ENCODE measurements at places on chromosomes 16 and 17.

GRCh38 chr17:57582881-57583756, 162.0 kb downstream of the CCDC182 start:
- no peak for DNase-seq

GRCh38 chr17:77437017-77437416, 296.2 kb downstream of the SEC14L1 start:
- DNase-seq = peak; percentile 81

GRCh38 chr17:78130437-78131101, at the start of gene TMC8:
Gene TMC8, plus strand, starts transcription at chr17:78130771. Its CDS starts 818 bp downstream, at chr17:78131589.
- DNase-seq = peak; percentile 60

- no peak for DNase-seq
These were observed 246.0 kb downstream of the HAPSTR1 start for GRCh38 chr16:9337308-9338032.

DNA sequence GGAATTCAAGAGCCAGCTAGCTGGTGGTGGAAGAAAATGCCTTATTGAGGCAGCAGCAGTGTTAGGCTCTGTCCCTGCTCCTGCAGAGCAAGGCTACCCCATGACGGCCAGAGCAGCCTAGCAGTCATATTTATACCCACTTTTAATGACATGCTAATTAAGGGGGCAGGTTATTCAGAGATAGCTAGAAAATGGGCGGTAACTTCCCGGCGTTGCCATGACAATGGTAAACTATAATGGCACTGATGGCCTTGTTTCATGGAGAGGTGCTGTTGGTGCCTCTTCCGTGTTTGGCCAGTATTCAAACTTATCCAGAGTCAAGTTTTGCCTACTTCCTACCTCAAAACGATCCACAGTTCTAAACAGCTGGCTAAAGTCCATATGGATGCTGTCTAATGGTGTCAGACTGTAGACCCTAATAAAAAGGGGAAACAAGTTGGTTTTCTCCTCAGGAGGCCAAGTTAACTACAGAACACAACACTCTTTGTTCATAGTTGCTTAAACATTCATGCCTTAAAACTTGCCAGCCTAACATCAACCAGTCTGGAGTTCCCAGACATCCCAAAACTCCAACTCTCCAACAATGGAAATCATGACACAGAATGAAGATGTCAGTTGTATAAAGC, 3.7 kb upstream of the SCNN1B start:
- no peak for DNase-seq

- DNase-seq = no peak
These were observed 1.1 kb downstream of the KATNB1 start for GRCh38 chr16:57736419-57737351.

DNA sequence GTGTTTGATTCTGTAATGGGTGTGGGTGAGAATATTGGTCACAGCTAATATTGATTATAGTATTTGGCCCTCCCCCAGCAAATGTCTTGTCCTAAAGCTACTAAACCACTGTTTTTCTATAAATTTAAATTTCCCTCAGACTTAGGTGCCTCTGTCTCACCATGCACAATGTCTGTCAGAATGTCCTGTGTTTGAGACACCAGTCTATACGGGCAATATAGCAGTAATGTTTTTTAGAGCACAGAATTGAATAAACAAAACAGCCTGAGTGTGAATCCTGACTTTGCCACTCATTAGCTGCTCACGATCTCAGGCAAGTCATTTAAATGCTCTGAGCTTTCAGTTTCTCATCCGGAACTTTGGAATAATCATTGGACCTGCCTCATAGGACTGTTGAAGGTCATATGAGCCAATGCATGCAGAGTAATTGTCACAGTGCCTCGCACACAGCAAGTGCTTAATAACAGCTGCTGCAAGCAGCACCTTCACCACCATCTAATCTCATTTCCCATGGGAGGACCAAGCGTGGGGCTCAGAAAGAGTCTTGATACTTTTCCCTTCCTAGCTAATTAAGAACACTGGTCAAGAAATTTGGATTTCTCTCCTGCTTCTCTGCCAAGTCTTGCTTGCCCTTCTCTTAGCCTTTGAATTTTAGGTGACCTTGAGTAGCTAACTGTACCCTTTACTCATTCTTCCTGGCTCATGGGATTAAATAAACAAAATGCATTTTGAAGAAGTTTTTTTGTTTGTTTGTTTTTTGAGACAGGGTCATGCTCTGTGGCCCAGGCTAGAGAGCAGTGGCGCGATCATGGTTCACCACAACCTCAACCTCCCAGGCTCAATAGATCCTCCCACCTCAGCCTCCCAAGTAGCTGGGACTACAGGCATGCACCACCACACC, 9.8 kb downstream of the HLF start:
- DNase-seq = no peak

GRCh38 chr17:8994319-8994718, 27.0 kb upstream of the NTN1 start:
- DNase-seq = peak; percentile 87

DNA sequence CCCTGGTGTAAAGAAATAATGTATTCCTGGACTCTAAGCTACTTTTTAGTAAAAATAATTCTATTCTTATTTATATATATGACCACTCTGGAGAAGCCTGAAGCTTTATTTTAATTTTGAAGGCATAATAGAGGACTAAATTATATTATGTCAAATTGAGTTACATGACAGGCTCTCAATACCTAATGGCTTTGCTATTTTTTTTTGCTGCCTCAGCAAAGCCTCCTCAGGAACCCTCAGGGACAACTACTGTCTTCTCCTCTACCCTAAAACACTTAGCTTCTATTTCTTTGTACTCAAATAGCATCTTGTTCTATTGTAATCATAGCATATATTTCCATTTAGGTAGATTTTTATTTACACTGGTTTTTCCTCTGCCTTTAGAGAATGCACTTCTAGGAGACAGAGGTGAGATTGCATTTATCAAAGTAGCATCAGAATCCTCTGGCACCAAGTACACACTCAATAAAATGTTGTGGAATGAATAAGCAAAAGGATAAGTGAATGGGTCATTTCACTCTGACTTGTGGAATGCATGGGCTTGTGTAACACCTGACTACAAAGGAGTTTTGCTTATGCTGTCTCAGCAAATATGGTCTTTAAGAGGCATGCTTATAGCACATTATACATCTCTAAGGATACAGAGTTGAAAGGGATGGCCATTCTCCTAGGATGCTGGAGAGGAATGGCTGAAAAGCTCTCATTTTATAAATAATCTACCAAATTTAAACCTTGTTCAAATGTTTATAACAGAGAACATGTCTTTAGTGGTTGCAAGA, 605.2 kb downstream of the KCNJ2 start:
- DNase-seq = no peak

DNA sequence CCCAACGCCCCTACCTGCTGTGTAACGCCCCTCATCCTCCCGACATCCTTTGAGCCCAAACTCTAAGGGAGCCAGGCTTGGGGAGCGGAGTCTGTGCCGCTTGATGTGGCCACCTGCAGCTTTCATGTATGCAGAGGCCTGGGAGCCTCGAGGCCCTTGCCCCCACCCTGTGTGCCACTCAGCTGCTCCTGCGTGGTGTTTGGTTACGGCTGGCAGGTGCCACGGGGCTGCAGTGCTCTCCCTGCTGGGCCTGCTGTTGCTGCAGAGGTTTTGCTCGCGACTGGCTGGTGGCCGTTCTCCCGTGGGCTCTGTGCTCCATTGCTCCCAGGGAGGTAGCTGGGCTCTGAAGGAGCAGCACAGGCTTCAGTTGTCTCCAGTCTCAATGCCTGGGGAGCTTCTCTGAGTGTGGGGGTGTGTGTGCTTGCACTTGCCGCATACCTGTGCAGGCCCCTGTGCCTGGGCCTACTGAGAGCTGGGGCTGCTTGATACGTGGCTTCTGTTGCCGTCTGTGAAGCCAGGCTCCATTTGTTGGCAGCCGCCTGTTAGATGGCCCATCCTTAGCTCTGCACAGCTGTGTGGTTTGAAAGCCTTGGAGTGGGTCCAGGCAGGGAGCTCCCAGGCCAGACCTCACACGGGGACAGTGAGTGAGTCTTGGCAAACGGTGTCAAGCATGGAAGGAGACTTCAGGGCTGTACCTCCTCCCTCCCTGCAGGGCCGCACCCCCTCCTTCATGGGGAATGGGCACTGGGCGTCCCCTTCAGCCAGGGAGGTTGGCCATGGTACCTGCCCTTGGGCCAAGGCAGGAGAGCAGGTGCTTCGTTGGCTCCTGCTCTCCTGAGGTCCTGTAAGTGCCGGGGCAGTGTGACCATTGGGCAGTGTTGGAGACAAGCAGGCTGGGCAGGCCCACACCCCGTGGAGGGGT, 47.2 kb downstream of the PDPK1 start:
- peak; percentile 69 for DNase-seq

GRCh38 chr17:34596920-34597319, 17.5 kb downstream of the TMEM132E start:
- DNase-seq = no peak

GRCh38 chr17:10638151-10638550, 19.0 kb downstream of the MYH3 start:
- no peak for DNase-seq

- DNase-seq = no peak
These were observed 11.3 kb upstream of the RNF157 start for GRCh38 chr17:76251478-76252039.

DNA sequence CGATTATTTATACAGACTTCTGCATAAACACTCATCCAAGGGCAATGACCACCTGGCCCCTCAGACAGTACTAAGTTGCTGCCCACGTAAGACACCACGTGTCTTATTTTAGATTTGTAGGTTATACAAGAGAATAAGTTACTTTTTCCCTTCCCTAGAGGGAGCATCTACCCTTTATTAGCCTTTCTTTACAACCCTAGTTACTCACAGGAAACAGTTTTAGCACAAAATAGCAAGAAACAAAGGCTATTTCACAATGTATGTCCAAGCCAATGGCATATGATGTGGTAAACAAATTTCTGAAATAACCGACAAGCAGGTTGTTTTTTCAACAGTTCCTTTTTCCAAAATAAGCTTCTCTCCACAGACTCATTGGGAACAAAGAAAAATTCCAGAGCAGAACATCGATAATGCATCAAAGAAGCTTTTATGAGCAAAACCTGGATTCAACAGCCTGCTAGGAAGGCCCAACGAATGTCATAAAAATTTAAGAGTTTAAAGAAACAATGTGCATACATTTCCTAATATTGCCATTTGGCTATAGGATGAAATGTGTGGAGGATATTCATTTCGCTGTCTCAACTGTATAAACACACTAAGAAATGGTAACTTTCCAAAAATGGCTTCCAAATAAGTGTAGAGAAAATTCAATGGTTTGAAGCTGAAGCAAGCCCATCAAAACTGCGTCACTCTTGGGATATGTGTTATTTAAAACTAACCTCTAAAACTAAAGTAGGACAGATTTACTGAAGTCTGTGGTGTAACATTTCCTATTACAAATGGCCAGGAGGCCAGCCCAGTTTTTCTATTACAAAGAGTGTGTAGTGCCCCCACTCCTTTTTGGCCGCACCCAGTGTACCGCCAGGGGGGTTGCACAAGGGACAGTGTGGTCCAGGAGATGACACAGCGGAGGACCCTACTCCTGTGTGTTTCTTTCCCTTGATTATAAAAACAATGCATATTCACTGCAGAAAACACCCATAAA, 50.4 kb upstream of the ERN1 start:
- no peak for DNase-seq

DNA sequence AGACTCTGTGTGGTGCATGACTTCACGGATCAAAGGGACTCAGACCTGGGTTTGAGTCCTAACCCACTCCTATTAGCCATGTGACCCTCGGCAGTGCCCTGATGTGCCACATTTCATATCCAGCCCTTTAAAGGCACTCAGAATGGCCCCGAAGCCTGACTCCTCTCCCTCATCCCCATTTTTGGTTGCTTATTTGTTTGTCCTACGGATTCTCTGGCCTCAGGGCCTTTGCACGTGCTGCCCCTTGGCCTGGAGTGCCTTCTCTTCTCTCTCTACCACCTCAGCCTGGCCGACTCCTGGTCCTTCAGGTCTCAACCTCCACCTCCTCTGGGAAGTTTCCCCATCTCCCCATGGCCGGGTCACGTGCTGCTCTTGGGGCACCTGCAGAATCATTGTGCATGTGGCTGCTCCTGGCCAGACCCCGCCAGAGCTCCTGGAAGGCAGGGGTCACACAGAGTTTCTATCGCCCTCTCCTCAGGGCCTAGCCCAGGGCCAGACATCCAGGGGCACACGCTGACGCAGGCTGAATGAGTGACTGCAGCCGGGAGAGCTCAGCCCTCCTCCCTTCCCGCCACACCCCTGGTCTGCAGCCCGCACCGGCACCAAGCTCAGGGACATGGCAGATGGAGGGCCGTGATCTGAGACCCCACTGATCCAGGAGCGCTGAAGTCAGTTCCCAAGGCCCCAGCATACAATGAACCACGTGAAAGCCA, 22.0 kb upstream of the CIBAR2 start:
- no peak for DNase-seq

- DNase-seq = no peak
These were observed 15.8 kb downstream of the NKD1 start for GRCh38 chr16:50563989-50564388.

- no peak for DNase-seq
These were observed 278.7 kb downstream of the FOXL1 start for GRCh38 chr16:86856946-86857586.

DNA sequence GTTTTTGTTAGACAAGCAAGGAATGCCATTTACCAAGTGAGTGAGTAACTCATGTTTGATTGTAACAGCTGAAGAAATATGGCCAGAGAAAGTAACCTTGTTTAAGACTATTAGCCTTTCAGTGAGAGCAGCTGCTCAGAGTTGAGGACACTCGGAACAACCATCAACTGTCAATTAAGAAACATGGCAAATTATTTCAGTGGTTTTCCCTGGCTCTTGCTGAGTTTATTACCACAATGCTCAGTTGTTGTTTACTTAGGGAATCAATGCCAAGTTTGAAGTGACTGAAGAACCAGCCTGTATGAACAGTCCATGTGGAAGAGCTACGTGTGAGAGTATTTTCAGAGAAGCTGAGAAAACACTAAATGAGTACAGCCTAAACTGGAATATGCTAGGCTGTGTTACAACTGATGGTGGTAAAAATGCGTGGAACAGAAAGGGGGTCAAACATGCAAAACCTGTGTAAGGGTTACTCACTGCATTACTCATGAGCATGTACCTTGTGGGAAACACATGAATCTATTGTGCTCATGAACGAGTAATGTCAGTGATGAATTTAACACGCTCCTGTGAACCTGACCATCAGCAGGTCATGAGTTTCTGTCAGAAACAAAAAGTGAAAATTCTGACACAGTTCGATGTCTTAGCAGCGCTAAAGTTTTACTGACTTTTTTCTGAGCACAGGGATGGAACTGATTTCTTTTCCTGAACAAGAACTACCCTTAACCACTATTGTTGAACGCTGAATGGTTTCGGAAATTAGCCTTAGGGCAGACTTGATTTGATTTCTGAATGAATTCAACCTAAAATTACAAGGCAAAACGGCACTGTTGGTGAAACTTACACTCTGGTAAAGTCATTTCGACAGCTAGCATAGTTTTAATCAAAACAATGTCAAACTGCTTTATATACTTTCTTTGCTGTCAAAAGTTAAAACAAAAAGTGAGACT, 33.5 kb downstream of the GNA13 start:
- no peak for DNase-seq

- DNase-seq = no peak
These were observed 15.1 kb upstream of the PITPNM3 start for GRCh38 chr17:6571452-6571781.

GRCh38 chr16:55418586-55418985, 60.4 kb upstream of the MMP2 start:
- no peak for DNase-seq
